ENCODE measurements at places on chromosomes 13 and 19.
A peak's percentile ranks its signal among the peaks of the same experiment; 100 is the strongest.

DNA sequence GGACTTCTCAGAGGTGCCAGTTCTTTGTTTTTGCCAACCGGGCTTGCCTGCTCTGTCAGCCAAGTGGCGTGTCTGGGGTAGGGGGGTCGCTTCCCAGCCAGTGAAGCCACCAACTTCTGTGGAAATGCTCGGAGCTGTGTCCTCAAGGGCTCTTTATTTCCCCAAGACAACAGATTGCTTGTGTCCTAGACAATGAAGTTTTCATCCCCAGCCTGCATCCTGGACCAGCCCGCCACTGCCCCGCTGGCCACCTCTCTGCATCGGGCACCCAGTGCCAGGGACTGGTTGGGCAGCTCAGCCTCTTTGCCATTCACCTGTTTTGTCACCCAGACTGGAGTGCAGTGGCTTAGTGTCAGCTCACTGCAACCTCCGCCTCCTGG is 3.7 kb downstream of the RAB11B start:
- DNase-seq = no peak

- DNase-seq = peak; percentile 33
Observed at GRCh38 chr13:20525601-20526544, at the start of gene CRYL1. CRYL1 (minus strand) TSS chr13:20525857; CDS start chr13:20525794, 63 bp downstream.

- no peak for DNase-seq
Observed at GRCh38 chr19:14517446-14517839, 754 bp downstream of the DNAJB1 start.

- DNase-seq = no peak
Observed at GRCh38 chr19:41264581-41265394, 616 bp downstream of the HNRNPUL1 start.

- DNase-seq = no peak
Observed at GRCh38 chr13:83722443-83722842, 159.8 kb downstream of the SLITRK1 start.

- DNase-seq = no peak
Observed at GRCh38 chr13:72716776-72717175, 10.7 kb downstream of the MZT1 start.

DNA sequence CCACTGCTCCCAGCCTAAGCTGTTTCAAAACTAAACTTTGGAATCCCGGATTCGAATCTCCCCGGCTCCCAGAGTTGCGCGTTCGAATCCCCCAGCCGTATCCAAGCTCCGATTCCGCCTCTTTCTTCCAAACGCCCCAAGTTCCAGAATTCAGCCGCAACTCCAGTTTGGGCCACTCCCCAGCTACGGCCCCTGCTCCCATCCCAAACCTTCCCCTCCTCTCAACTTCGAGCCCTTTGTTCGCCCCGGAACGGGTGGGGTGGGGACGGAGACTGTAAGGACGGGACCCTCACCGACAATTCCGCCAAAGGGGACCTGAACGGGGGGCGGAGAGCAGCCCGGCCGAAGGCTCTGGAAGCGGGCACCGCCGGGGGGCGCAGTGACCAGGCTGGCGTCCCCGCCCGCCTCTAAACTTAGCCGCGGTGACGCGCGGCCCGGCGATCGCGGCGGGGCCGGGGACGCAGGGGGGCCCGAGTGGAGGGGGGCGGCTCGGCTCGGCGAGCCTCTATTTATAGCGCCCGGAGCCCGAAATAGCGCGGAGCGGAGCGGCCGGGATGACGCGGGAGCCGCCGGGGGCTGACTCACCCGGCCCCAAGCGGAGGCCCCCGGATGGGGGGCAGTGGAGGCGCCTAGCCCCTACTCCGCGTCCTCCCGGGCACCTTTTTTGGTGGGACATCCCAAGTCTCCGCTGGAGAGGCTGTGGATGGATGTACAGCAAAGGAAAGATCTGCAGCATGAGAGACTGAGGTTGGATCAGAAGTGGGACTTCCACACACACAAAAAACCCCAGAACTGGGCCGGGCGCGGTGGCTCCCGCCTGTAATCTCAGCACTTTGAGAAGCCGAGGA is 4.9 kb upstream of the ERCC1 start:
- no peak for DNase-seq

GRCh38 chr13:30334663-30335386 is 27.5 kb upstream of the KATNAL1 start:
- DNase-seq = peak; percentile 64

DNA sequence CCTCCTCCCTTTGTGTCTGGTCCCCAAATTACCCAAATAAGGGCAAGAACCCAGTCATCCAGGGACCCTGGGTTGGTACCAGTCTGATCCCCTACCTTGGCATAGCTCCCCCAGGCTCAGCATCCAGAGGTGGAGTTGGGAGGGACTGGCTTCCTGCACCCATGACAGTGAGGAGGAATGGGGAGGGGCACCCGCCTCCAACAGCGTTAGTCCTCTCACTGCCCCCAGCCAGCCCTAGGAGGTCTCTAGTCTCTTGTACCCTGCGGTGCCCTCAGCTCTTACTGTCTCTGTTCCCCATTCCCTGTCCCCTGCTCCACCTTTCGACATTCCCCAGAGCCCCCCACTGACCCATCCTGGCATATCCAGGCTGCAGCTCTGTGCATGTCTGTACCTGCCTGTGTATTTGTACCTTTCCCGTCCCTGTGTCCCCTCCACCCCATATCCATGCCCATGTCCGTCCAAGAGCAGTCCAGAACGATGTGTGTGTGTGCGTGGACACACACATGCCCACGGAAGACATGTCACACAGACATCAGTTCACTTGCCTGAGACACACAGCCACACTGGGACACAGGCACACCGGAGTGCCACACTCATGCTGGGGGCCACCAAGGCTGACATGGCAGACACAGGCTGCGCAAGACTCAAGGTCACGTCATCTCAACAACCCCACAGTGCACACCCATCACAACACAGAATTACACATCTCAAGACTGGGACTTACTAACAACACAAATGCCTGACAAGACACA is 17.8 kb downstream of the ERFL start:
- DNase-seq = no peak

- DNase-seq = no peak
Observed at GRCh38 chr19:50896591-50897190, 14.5 kb downstream of the KLK4 start.

DNA sequence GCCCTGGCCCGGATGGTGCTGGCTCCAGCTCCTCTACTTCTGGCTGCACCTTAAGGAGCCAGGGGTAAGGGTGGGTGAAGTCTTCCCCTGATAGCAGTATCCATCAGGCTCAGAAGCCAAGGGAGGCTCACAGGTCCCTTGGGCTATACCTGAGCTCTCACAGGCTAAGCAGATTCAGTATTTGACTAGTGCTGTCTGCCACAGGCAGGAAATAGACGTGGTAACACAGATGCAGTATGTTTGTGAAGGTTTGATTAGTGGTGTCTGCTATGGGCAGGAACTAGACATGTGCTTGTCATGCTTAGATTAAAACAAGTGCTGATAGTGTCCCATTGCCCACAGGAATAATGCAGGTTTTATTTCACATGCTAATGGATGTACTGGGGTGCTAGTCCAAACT is 4.0 kb downstream of the SYT5 start:
- DNase-seq = no peak

GRCh38 chr19:15517778-15518177 is 9.5 kb downstream of the CYP4F22 start:
- no peak for DNase-seq

GRCh38 chr19:45477713-45478453 is 10.1 kb downstream of the FOSB start:
- DNase-seq = peak; percentile 6

GRCh38 chr13:30766231-30766630 is 30.9 kb downstream of the ALOX5AP start:
- DNase-seq = no peak

DNA sequence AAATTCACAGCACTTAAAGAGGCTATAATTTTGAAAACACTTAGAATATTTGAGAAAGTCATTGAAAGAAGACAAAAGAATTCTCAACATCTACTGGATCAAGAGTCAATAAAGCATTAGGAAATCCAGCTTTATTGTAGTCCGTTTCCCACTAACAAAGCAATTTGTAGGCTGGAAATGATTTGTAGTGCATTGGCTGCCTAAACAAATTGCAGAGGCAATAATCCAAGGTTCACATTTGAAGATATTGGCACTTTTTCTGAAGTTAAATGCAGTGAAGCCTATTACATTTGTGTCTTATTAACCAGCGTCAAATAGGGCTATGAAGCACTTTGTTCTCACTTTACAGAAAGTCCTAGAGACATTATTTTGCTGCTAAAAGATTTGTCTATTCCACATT is 848.1 kb upstream of the SLITRK1 start:
- no peak for DNase-seq

DNA sequence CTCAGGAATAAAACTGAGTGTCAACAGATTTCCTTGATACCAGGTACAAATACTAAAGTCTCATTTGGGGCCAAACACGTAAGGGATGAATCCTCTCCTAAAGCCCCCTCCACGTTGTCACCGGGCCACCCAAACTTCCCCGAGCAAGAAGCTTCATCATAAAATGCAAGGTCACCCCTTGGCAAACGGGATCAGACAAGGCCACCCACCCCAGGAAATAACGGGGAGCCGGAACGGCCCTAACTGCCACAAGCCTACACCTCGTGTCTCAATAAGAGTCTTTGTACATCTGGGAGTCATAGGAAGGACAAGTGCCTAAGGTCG is 717 bp downstream of the EEF2 start:
- DNase-seq = no peak

DNA sequence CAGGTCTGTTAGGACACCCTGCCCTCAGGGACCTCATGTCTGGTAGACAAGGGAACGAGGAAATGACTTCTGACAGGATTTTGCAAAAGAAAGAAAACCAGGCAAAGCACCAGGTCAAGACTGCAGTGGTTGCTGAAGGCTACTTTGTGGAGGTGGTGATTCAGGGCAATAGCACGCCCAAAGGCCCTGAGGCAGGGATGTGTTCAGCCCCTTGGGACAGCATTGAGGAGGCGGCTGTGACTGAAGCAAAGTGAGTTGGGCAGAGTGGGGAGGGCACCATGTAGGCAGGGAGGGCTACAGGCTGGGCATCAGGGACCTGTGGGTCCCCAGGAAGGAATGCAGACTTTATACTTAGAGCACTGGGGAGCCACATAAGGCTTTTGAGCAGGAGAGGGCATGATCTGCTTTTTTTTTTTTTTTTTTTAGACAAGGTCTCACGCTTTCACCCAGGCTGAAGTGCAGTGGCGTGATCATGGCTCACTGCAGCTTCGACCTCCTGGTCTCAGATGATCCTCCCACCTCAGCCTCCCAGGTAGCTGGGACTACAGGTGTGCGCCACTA is 10.8 kb upstream of the HOMER3 start:
- DNase-seq = no peak

- no peak for DNase-seq
Observed at GRCh38 chr19:31902821-31903220, 442.6 kb upstream of the ZNF507 start.

GRCh38 chr19:5037936-5038335 is 69.0 kb downstream of the KDM4B start:
- DNase-seq = no peak

- DNase-seq = no peak
Observed at GRCh38 chr13:85772367-85772766, 26.9 kb downstream of the SLITRK6 start.

GRCh38 chr13:25574437-25575411 is 202.9 kb downstream of the ATP8A2 start:
- DNase-seq = peak; percentile 32

DNA sequence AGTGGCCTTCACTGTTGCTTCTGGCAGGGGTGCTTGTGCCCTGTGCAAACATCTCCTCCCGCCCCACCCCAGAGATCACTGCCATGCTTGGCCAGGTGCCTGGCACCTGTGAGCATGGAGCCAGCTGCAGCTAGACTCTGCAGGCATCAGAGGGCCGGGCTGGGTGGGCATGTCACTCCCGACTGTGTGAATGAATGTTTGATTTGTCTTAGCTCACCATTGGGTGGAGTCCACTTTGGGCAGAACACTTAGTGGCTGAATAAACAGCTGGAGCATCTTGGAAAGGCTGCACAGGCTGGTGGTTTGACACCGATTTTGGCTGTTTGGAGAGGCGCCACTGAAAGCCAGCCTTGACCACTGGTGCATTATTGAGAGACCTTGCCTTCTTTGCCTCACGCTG is 267.3 kb downstream of the DLEU7 start:
- DNase-seq = no peak

DNA sequence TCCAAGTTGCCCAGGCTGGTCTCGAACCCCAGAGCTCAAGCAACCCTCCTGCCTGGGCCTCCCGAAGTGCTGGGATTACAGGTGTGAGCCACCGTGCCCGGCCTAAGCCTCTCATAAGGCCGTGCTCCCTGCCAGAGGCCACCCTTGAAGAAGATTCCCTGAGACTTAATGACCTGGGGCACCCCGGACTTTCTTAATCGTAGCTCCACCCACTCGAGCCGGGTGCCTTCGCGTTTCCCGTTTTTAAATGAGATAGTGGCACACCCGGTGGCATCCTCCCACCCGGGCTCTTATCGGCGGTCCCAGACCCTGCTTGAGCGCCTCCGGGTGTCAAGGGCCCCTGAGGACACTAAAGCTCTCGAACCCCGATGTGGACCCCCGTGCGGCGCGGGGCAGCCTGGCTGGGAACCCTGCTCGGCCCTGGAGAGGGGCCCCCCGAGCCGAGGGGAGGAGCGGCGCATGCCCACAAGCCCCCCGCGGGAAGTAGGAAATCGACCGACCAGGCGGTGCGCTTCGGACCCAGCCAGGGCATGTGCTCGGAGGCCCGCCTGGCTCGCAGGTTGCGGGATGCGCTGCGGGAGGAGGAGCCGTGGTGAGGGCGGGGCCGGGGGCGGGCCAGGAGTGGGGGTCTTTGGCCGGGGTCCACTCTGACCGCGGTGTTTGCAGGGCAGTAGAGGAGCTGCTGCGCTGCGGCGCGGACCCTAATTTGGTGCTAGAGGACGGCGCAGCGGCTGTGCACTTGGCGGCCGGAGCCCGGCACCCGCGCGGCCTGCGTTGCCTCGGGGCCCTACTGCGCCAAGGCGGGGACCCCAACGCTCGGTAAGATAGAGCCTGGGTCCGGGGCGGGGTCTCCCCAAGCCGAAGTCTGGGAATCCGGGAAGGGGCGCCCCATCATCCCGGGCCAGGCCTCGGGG is at the start of gene ANKLE1:
Gene ANKLE1, plus strand, starts transcription at position 511 of the 914 bp plus-strand sequence. Its CDS starts 20 bp downstream, at position 531.
- DNase-seq = peak; percentile 95

DNA sequence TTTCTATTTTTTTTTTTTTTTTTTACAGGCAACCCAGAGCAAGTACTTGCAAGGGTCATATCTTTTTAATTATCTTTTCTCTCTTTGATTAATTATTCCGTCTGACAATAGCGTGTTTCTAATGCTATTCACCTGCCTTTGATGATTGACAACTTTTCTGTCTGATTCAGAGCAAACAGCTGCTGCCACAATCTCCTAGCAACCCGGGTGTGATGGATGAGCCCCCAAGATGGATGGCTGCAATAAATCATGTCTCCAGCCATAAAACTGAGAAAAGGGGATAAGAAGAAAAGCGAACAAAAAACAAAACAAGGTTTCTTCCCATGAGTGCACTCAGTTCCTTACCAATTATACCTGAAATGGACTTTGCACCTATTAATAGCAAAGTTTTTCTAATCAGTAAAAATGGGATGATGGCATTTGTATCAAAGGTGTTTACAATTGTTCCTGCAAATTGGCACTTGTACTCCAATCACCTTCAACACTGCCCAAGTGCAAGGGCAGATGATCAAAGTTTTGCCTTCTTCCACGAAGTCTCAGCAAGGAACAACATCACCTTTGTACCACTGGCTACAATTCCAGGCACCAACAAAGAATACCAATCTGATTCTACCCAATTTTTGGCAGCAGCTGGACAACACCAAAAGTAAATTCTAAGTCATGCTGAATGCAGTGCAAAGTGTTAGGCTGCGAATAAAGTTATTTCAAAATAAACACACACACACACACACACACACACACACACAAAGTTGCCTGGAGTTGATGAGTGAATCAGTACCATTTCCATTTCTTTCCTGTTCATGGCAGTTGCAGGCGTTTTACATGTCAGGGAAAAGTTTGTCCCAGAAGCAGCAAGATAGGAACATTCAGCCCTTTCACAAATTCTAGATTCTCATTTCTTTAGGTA is 12.0 kb downstream of the TSHZ3 start:
- no peak for DNase-seq

Measured in hematopoietic multipotent progenitor cell treated with erythropoietin and hydrocortisone succinate and interleukin-3 and kit ligand, for 17 days (in vitro differentiated cells).